ENCODE measurements at places on chromosomes 2 and 18.

DNA sequence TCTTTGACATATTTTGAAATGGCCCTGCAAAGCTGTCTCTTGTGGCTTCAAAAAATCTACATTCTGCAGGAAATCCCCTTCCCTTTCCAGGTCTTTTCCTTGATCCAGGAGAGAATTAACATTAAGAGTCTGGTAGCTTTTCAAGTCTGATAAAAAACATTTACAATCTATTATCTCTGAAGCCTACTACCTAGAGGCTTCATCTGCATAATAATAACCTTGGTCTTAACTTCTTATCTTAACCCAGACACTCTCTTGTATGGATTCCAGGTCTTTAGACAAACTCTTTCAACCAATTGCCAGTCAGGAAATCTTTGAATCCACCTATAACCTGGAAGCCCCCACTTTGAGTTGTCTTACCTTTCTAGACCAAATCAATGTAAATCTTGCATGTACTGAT, 179.3 kb upstream of the ZC3H15 start:
- no peak for DNase-seq

DNA sequence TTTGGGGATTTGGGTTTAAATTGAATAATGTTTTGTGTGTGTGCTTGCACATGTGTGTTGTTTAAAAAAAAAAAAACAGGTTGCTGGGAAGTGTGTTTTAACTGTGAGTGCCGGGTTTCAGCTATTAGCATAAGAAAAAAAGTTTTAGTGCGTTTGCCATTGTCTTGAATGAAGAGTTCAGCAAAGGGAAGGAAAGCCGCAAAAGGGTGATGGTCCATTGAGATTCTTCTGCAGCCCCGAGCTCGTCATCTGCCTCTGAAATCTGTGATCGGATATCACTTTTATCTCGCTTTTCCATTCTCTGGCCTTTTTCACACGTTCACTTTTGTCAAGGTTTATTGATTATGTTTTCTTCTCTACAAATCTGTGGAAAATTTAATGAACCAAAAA, 4.7 kb downstream of the GLI2 start:
- no peak for DNase-seq

DNA sequence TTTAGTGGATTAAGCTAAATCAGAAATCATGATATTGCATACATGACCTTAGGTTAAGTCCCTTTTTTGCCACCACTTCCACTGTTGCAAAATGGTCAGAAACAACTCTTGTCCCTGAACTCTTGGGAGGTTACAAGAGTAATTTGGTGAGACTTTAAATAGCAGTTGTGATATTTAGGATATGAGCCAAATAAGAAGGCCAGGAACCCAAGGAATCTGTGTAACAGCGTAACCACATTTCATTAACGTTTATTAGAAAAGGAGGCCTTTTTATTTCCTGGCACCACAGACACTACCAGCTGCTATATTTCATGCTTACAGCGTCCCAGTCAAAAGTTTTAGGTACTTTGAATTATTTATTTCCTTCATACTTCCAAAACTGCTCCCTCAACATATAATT, 268.0 kb downstream of the GPD2 start:
- DNase-seq, result no peak

DNA sequence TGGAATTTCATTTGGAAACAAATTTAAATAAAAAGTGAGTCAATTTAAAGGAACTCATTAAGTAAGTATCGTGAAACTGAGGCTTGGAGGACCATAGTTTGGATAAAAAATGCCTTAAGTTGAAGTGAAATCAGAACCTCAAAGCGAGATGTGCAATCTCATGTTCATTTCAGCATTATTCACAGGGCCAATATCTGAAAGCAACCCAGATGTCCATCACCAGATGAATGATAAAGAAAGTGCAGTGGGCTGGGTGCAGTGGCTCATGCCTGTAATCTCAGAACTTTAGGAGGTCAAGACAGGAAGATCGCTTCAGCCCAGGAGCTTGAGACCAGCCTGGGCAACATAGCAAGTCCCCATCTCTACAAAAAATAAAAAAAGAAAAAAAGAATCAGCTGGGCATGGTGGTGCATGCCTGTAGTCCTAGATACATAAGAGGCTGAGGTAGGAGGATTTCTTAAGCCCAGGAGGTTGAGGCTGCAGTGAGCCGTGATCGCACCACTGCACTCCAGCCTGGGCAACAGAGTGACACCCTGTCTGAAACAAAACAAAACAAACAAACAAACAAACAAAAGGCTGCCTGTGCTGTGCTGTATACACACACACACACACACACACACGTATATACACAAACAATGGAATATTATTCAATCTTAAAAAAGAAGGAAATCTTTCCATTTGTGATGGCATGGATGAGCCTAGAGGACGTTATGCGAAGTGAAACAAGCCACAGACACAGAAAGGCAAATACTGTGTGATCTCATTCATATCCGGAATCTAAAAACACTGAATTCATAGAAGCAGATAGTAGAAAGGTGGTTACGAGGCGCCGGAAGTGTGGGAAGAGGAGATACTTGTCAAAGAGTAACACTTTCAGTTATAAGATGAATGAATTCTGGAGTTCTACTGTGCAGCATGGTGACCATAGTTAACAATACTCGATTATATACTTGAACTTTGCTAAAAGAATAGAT, 14.5 kb downstream of the SH3RF3 start:
- no peak for DNase-seq

DNA sequence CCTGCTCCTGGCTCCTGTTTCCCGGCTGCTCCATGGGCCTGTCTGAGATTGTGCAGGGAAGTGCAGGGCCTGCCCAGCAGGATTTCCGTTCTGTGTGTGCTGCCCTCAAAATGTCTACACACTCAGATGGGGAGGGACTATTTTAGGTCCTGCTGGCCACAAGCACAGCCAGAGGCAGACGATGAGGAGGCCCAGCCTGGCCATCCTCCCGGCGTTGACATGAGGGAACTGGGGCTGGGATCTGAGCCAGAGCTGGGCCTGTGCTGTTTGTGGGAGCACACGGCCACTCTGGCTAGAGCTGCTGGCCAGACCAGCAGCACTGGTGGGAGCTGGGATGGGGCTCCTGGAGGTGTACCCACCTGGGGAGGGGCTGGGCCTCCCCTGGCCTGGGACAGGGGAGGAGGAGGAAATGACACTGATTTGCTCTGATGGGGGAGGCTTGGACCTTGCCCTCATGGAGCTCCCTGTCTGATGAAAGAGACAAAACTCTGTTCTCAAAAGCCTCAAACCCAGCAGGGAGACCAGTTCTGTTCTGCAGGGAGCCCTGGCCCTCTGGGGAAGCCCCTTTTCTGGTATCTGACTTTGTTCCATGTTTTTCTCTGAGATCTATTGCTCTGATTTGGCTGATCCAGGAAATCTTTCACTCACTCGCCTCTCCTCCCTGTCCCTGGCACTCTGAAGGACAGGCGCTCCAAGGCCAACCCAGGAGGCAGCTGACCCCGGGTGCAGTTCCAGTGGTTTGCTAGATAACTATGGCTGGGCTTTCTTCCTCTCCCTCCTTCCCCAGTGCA, 161.8 kb downstream of the DYSF start:
- no peak for DNase-seq

DNA sequence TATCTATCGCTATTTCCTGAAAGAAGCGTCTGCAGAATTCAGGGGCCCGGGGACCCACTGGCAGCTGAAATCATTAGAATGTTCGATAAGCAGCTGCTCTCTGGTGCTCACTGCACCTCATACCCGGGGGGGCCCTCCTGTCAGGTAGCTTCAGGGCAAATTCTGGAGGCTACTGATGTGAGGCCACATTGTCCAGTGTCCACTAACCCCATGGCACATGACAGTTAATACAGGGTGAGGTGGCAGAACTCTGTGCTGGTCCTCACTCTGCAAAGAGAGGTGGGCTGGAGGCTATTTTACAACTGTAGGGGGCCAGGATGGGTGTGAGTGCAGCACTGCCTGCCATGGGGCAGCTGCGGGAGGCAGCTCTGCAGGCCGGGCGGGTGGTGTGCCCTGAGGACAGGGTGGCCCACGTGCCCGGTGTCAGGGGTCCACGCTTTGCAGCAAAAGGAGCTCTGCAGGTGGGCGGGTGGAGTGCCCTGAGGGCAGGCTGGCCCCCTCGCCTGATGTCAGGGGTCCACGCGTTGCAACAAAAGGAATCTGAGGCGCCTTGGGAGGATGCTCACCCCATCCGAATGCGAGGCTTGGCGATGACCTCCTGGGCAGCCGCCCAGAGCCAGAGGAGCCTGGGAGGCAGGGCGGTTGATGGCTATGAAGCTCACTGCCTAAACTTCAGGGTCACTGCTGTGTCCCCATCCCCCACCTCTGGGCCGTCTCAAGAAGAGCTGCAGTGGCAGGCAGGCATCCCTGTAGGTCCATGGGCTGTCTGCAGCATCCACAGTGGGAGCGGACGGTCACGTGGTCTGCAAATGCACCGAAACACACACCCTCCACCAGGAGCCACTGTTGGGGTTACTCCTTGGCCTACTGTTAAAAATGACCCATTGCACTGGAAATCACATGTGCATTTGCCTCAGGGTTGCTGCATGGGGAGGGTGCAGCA, 207.0 kb upstream of the SALL3 start:
- DNase-seq, result no peak

Measured in NCI-H510A (cell line).